ENCODE measurements at places on chromosomes 6 and 20.

DNA sequence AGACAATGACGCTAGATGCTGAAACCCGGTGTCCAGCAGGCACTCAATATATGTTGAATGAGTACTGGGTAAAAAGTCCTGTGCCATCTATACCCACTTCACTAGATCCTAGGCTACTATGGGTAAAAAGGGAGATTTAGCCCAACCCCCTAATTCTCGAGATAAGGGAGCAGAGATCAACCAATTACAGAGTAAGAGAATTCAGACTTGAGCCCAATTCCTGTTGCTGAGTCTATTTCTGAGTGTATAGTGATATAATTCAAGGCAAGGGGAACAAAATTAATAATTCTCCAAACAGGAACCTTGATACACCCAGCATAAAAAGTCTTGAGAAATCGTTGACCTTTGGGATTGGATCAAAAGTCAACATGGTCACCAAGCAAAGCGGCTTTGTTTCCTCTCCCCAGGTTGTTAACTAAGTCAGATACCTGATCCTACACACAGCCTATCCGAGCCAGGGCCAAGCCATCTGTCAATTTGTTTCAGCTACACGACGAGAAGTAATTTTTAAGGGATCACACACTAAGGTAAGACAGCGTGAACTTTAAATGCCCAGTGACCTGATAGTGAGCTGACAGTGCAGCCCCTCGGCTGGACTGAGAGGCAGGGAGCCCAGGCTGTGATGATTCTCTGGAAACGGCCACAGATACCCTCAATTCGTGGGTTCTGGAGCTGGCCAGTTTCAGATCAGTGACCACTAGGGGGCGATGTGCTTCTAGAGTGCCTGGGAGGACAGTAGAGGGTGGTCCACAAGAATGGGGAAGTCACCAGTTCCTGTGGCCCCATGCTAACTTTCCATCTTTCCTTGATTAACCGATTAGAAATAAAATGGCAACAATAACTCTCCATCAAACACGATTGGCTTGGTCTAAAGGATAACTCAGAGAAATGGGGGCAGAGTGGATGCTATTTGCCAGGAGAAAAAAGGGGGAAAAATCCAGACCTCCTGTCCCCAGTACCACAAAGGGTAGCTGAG lies 46.2 kb downstream of the SLC22A23 start:
- peak; percentile 59 for DNase-seq

- no peak for DNase-seq
Observed at GRCh38 chr6:140269591-140270165, 895.2 kb upstream of the CITED2 start.

DNA sequence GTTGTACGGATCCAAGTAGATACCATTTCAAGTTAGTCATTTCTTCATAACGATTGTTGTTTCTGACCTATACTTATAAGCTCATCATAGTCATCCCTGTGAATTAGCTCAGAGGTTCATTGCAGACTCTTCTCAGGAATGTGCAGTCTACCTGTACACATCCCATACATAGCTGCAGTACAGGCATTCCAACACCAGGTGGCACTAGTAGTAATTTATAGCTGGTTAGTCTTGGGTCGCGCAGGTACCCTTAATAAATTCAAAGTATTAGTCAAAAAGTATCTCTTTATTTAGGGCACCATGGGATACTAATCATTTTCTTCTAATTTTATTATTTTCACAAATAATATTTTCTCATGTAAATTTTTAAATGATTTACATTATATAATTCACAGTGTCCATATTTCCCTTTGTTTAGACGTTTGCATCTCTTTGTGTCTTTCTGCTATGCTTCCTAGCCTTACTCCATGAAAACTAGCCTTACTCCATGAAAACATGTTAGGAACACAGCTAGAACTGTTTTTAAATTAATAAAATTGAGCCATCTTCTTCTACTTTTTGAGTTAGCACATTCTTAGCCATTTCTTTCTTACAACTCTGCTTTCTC lies 128.6 kb upstream of the FAM83B start:
- DNase-seq, result no peak

DNA sequence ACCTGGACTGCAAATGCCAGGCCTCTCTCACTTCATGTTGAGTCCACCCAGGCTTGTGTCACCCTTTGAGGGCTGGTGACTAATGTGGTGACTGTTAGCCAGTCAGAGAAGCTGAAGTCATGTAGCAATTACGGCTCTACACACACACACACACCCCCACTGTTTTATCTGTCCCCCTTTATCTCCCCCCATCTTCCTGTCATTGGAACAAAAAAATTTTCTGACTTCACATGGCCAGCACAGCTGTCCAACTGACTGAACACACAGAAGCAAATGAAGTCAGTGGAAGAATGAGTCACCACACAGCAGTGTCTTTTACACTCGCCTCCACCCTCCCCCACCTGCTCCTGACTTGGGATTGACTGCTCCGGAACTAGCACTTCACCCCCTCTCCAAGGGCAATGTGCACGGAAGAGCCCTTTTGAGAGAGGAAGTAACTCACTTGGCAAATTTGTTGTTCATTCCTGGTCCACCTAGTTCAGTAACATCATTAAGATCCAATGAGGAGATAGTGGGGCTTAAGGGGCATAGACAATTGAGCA lies 198.0 kb downstream of the RNF144B start:
- no peak for DNase-seq

DNA sequence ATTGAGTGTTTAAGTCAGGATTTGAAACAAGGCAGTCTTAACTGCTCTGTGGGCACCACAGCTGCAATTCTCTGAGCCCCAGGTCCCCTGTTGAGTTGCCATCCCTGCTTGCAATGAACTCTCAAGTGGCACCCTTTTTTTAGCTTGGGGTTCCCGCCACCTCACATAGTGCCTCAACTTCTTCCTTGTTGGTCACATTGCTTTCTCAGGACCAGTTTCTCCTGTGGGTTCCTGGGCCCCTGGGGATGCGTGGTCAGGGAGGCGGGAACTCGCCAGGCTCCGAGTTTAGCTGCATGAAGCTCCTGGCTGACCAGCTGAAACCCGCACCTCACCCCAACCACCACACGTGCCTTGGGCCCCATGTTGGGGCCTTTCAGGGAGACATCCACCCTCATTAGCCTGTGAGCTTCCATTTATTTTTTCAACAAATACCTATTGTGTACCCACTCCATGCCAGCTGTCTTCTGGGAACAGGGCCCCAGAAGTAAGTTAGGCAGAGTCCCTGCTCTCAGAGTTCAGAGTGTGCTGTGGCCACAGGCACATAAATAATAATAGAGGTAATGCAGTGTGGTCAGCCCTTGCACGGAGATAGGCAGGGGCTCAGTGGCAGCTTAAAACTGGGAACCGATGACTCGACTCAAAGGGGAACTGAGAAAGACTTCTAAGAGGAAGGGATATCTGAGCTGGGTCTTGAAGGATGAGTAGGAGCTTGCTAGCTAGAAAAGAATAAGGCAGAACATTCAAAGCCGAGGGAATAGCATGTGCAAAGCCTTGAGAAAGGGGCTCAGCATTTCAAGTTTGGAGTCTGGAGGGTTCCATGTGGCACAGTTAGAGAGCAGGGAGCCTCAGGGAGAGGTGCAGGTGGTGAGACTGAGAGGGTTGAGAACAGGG lies 33.9 kb upstream of the FAM83D start:
- no peak for DNase-seq

- no peak for DNase-seq
Observed at GRCh38 chr20:9981829-9982228, 53.0 kb upstream of the ANKEF1 start.

- no peak for DNase-seq
Observed at GRCh38 chr6:134082191-134082590, 29.8 kb upstream of the SLC2A12 start.

- DNase-seq, result no peak
Observed at GRCh38 chr6:143936778-143937667, 71.0 kb downstream of the PLAGL1 start.

DNA sequence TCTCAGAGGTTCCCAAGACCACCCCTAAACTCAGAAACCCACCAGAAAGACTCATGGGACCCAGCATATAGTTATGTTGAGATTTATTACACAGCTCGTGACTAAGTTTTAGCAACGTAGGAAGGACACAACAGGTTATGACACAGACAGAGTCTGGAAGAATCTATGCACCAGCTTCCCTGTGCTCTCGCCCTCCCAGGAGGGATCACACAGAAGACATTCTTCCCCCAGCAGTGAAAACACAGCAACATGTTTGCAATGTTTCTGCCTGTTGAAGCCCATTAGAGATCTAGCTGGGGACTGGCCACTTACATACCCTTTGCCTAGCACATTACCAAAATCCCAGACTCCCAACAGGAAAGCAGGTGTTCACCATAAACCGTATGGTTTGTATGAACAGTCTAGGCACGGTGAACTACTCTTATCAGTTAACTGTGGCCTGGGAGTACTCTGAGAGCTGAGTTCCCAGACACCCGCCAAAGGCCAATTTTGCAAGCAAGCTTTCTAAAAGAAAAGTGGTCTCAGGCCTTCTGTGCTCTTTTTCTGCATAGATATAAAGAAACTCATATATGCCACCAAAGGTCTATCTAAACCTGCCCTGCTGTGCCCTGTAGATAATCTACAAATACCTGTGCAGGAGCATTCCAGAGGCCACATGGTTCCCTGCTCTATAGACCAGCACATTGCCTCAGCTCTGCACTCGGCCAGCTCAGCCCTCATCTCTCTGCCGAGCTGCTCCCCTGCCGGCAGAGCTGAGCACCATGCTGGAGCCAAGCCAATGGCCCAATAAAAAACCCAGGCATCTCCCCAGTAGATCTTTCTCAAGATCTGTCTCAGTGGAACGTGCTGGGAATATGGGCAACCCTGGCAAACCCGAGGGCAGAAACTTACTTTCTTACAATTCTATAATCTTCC lies 69.6 kb upstream of the SMIM28 start:
- DNase-seq, result no peak

- DNase-seq, result no peak
Observed at GRCh38 chr20:42435230-42435629, 754.5 kb downstream of the PTPRT start.

GRCh38 chr6:9388596-9388995 lies 953.3 kb upstream of the SLC35B3 start:
- DNase-seq, result no peak

DNA sequence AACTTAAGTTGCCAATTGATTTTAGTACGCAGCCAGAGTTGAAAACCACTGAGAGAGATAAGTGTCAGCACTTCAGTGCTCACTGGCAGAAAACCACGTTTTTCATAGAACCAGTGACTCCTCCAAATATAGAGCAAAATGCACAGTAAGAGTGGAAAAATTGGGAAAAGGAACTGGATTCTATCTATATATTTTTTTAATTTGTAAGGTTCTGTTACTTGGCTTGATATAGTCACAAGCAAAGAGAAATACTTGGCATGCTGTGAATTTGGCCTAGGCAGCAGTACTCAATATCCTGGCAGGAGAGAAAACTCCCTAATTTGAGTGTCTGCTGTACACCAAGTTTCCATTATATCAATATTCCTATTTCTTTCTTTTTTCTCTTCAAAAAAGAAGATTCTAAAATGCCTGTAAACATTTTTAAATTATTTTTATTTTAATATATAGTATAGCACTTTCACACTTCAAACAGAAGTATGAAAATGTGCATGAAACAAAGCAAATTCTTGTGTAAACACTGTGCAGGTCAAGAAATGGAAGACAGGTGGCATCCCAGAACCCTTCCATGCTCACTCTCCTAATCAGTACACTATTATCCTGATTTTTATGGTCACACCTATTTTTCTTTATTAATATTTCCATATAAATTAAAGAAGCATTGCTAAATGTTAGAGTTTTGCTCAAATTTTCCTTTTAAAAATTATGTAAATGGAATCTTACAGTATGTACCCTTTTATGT lies 561.8 kb upstream of the RNF217 start:
- no peak for DNase-seq

GRCh38 chr6:319177-320131 lies 27.2 kb downstream of the DUSP22 start:
- no peak for DNase-seq

DNA sequence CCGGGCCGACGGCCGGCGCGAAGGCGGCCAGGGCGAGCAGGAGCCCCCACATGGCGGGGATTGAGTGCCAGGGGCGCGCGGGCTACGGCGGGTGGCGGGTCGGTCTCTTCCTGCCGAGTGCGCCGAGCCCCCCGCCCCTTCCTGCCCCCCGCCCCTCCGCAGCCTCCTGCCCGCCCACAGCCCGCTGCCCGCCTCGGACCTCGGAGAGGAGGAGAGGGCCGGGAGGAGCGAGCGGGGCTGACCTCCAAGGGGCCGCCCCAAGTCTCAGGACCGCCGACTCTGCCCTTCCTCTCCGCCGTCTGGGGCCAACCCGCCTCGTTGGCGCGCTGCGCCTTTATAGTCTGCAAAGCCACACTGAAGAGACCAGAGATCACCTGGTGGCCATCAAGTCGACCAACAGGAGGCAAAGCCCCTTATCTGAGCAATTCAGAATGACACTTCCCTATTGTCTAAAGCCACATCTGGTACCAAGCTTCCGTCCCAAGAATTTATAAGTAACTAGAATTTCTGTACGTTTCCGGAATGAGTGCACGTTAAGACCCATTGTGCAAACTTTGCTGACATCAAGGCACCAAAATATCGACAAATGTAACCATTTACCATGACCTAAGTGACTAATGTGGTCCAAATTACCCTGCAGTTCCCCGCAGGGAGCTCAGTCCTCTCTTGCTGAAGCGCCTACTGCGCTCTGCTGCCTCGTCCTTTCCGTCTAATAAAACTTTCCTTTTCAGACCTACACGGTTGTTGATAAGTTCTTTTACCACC lies at the start of gene CPXM1:
Gene CPXM1, minus strand, starts transcription at position 107 of the 765 bp plus-strand sequence. Its CDS starts 55 bp downstream, at position 52.
- no peak for DNase-seq

DNA sequence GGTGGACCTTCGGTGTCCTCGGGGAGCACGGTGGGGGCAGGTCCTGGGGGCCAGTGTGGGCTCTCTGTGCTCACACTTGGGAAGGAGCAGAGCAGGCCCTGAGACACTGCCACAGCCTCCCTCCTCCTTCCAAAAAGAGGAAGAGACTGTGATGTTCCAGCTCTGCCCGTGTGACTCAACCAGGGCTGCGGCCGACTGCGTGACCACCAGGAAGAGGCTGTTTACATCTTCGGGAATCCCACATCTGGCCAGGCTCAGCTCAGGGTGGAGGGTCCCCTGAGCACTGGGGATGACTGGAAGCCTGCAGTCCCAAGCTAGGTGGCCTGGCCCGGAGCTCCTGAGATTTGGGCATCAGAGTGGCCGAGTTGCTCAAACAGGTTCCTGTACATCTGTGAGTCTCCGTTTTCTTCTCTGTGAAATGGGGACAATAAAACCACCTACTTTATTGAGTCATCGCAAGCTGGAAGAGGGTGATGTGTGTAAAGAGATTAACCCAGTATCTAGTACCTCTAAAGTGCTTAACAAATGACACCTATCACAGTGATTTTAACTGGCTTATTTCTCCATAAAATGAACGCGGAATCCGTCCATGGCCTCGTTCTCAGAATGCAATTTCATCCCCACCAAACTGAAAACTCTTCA lies 242.1 kb downstream of the DLL1 start:
- peak; percentile 85 for DNase-seq

GRCh38 chr20:48827855-48828733 lies at the start of gene PREX1:
Gene PREX1, minus strand, starts transcription at chr20:48827999. Its CDS starts 139 bp downstream, at chr20:48827860.
- peak; percentile 72 for DNase-seq

DNA sequence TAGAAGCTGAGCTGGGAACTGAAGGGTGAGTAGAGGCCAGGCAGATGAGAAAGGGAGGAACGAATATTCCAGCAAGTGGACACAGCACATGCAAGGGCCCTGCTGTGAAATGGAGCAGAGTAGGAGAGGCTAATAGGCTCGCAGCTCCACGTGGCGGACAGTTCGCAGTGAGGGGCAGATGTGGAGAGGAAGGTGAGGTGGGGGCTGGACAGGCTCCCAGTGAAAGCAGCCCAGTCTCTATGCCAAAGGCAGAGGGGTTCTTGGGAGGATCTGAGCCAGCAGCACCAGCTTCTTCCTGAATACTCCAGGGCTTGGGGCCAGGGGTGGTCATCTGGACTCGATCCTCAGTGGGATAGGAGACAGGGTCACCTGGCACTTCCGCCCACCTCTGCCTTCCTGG lies 81.0 kb downstream of the CEBPB start:
- DNase-seq, result no peak

Measured in suprapubic skin (tissue), 4 donors.